ENCODE measurements at places on chromosomes 1 and 21.

DNA sequence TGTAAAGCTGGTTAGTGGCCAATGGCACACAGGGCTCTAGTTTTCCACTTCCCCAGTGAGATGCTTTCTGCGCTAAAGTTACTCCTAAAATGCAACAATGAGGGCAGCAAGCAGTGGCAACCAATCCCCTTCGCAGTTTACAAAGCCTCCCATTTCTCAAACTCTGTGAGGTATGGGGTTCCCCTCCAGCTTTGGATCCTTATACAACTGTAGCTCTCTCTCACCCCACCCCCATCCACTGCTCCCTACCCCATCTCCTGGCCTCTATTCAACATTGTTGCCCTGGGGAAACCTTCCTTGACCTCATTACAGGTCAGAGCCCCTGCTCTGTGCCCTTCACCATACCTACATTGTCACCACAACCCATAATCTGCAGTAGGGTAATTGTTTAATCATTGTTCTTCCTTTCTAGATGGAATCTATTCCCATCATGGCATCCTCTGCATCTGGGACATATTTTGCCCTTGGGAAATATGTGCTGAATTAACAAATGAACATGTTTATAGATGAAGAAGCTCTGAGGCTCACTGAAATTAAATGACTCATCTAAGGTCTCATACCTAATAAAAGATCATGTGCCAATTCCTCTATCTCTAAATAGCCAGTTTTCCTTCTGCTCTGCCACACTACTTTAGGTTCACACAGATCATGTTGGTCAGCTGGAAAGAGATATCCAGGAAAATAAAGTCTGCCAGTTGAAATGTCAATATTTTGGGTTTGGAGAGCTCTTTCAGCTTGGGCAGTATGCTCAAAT is 12.6 kb downstream of the KIAA0040 start:
- DNase-seq, result no peak

DNA sequence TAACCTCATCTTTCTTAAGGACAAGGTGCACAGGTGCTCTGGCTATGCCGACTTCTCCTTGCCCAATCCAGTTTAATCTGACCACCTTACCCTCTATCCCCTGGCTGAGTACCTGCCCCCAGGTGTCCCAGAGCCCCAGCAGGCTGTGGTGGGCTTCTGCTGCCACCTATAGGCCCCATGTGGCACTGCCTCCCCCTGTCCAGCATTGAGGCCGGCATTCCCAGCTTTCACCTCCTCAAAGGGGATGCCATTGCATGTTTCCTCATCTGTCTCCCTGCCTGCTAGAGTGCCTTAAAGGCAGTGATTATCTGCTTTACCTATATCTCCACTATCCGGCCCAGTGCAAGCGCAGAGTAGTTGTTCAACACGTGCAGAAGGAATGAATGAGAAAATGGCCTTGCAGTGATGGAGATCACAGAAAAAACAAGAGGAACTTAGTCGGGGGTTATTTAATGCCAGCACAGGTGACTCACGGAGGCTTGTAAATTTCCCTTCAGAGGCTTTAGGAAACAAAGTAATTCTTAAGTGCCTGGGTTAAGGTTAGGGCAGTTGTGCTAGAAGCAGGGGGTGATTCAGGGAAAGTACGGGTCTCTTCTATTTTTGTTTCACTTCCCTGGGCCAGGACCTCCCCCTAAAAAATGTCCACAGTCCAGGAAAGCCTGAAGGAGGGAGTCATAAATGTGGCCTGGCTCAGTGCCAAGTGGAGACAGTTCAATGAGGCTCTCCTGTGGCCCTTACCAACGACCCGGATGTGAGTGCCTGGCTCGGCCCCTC is 131.8 kb upstream of the NGF start:
- no peak for DNase-seq

- DNase-seq, result no peak
These were observed 16.9 kb downstream of the PSMB4 start for GRCh38 chr1:151416231-151416630.

DNA sequence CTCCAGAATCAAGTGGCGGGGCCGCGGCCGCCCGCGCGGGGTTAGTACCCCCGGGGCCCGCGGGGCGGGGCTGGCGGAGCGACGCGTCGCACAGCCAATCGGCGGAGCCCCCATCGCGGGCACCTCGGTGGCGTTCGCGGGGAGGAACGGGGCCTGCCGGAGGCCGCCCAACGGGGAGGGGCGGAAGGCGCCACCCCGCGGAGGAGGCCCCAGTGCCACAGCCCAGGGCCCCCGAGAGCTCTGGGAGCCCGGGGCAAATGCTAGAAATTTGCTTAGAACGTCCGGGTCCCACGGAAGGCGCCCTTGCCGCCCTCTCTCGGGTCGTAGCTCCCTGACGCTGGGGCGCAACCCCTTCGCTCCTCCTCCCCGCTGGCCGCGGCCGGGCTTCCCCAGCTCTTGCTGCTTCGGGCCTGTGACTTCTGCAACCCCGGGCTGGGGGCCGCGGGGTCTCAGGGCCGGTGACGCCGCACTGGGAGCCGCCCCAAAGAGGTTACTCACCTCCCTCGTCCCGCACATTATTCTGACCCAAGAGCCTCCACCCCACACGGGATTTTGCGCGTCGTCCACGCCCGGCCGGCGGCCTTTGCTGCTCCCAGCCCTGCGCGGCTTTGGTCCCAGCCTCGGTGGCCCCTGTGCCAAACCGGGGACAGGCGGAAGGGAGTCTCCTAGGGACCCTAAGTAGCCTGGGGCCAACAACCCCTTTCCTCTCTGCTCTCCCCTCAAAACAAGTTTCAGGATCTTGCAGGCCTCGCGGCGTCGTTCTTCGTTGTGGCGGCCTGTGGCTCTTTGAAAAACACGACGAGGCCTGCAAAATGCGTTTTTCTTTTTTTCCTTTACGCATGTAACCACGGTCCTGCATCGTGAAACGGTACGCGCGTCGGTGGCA is at the start of gene RUNX3:
Gene RUNX3 (minus strand): TSS at position 17 of the 886 bp plus-strand sequence. CDS start 408 bp downstream, outside the sequence.
- no peak for DNase-seq

GRCh38 chr21:44845418-44846223 is 27.8 kb upstream of the SUMO3 start:
- DNase-seq, result peak; percentile 62

GRCh38 chr1:152880316-152880715 is 2.2 kb downstream of the SMCP start:
- no peak for DNase-seq
